ENCODE measurements at places on chromosomes 11 and 22.

- no peak for DNase-seq
These were observed 52.5 kb downstream of the NECTIN1 start for GRCh38 chr11:119676461-119677020.

DNA sequence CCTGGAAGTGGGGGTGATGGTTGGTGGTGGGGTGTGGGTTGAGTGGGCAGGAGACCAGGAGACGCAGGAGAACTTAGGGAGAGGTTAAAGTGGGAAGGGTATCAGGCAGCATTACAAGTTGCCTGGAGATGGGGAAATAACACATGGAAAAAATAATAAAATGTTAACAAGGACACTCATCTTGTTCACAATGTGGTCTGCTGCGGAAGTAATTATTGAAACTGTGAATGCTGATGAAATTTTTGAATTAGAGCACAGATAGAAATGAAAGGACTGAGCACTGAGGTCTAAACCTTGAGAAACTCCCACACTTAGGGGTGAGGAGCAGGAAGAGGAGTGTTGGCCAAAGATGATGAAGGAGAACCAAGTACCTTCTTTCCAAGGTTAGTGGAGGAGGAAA, 346.0 kb upstream of the PLET1 start:
- no peak for DNase-seq

DNA sequence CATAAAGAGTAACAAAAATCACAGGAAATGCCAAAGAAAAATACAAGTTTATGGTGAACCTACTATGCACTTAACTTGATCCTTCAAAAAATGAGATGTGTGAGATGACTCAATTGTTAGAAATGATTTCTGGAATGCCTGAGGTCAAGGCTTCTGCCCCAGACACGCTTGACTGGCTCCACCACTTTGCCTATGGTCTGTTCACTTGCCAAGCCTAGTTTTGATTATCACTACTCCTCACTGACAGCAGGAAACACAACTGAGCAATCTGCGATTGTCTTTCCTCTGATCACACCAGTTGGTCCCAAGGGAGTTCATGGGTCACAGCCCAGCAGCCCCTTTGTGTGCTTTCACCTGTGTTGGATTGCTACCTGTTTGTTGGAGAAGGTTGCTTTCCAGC, 20.6 kb upstream of the PRDM10 start:
- DNase-seq = no peak

DNA sequence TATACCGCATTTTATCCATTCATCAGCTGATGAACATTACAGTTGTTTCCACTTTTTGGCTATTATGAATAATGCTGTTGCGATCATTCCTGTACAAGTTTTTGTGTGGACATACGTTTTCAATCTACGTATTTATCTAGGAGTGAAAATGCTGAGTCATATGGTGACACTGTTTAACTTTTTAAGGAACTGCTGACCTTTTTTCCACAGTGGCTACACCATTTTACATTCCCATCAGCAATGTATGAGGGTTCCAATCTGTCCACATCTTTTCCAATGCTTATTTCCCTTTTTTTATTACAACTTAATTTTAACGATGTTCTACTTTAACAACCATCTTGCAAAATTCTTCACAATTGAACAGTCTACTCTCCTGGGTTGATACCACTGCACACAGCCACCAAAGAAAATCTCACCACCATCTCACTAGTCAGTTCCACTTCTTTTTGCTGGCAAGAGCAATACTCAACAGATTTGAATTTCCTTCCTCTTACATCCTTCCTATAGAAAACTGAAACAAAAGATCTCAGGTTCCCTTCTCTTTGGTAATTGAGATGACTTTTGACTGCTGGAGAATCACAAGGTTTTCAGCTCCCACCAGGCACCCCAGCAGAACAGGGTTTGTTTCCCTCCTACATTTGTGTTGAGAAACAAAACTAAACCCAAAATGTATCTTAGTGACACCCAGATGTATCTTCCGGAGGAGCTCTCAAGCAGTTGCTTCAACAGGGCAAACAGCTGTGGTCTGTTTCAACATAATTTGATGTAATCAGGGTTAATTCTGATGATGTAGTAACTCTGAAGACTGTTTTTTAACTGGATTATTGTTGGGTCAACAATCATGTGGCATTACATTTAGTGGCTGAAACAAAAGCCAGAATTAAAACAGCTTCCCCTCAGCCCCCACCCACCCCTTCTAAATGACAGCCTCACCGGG, 7.0 kb upstream of the GAB2 start:
- no peak for DNase-seq

- no peak for DNase-seq
These were observed 74.1 kb downstream of the PARVB start for GRCh38 chr22:44098021-44098739.

DNA sequence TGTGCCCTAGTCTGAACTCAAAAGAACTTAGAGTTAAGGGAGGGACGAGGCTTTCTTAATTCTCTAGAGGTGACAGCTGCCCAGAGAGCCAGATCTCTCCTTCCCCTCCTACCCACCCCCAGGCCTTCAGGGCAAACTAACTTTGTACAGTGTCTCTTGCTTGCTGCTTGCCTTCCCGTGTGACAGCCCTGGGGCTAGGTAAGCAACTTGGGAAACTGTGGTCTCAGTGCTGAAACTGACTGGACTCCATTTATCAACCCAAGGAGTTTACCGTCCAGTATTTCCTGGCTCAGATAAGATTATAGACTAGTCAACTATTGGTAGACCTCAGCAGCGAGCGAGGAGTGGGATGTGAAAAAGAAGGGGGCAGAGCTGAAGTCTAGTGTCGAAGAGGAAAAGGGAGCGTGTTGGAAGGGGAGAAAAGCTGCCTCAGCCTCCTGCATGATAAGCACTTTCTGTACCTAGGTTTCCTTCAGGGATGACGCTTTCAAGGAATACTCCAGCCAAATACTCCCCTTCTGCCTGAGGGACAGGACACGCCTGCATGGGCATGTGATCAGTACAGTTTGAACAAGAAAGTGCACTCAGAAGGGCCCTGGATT, 43.3 kb upstream of the WEE1 start:
- no peak for DNase-seq

- DNase-seq = no peak
These were observed 3.3 kb downstream of the GDPD5 start for GRCh38 chr11:75522286-75523044.

DNA sequence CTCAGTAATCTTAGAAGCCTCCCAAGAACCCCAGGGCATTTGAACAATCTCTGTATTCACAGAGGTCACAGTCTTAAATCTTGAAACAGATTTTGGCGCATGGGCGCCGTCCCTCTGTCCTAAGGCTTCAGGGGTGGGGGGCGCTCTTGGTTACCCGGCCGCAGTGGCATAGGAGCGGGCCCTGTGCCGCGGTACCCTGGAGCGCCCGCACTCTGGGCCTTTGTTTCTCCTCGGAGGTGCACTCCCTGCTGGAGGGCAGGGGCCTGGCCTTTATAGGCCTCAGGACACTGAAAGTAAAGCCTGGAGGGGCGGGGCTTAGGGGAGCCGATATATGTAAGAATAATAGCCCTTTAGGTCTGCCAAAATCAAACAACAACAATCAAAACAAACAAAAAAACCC, 197.3 kb upstream of the FOLH1 start:
- no peak for DNase-seq

GRCh38 chr22:22374163-22374562, 129.6 kb downstream of the VPREB1 start:
- no peak for DNase-seq

DNA sequence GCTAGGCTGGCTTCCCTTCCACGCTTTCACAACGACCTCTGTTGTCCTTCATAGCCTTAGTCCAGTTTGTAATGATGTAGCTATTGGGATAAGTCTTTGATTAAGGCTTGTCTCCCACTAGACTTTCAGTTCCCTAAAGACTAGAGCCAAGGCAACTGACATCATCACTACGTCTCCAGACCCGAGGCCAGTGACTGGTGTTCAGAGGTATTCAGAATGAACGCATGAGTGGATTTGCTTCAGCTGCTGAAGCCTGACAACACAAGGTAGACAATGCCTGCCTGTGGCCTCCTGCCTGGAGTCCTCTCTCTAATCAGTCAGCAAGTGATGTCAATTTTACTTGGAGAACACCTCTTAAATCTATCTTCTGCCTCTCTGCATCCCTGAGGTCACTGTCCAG, 13.6 kb downstream of the EFCAB6 start:
- no peak for DNase-seq

DNA sequence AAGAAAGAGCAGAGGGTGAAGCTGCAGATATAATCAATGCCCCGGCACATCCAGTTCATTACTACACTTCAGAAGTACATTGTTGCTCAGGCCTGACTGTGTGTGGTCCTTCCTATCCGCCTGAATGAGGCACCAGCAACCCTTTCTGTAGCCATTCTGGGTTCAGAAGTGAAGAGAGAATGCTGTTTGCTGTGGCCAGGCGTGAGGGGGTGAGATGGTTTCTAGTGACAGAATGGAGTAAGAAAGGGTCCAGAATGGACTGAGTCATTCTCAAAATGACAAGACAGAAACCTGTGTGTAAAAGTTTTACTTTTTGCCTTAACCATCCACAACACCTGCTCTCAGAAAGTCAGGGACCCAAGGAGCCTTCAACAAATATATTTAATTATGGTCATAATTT, 334.8 kb downstream of the GUCY1A2 start:
- no peak for DNase-seq

GRCh38 chr11:46122945-46123715, 1.9 kb upstream of the PHF21A start:
- DNase-seq = no peak

DNA sequence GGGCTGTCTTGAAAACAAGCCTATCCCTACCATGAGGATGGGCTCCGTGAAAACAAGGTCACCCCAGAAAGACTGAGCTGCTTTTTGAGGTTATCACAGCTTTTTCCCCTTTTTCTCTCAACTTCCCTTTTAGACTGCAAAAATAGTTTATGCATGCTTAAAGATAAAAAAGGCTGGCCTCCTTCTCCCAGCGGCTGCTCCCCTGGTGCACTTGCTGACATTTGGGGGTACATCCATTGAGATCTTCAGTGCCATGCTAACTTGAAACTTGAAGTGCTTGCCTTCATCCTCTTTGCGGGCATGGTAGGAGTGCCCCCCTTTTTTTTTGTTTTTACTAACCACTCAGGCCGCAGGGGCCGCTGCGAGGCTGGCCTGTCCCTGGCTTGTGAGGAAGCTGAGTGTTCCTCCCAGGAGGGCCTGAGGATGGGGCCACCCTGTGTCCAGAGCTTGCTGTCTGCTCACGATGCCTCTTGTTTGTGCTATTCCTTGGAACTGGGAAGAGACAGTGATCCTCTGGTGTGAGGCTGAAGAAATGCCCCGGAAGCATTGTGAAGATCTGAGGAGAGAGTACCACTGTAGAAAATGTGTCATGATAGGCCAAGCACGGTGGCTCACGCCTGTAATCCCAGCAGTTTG, 2.2 kb downstream of the TANGO2 start:
- DNase-seq = no peak

- no peak for DNase-seq
These were observed 45.7 kb upstream of the CD5 start for GRCh38 chr11:61056571-61056970.

GRCh38 chr11:75583718-75584658, 21.9 kb downstream of the SERPINH1 start:
- no peak for DNase-seq

GRCh38 chr11:117090111-117090706, 8.0 kb downstream of the SIK3 start:
- DNase-seq = no peak

DNA sequence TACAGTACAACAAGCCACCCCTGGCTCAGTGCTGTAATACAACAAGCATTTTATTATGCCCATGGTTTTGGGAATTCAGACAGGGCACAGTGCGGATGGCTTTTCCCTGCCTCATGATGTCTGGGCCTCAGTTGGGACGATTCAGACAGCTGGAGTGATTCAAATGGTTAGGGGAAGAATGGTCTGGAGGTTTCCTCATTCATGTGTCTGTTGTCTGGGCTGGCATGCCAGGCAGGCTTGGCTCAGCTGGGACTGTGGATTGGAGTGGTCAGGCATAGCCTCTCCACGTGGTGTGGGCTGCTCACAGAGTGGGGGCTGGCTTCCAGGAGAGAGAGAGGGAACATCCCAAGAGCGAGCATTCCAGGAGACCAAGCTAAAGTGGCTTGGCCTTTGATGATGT, 164.4 kb downstream of the C11orf91 start:
- DNase-seq = no peak

DNA sequence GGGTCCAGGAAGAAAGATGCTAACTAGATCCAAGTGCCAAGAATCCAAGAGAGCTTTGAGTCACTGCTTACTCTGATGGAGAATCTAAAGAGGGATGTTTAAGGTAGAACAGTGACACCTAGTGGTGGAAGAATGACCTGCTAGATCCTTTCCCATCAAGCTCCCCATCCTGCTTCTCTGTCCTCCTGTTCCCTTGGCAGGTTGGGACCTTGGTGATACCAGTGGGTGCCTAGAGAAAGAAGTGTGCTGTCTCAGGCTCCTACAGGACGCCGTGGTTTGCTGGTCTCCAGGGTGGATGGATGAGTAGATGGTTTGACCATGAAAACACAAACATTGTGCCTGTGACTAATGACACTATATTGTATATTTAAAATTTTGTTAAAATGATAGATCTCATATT, 383.7 kb downstream of the TMEM135 start:
- peak; percentile 54 for DNase-seq

DNA sequence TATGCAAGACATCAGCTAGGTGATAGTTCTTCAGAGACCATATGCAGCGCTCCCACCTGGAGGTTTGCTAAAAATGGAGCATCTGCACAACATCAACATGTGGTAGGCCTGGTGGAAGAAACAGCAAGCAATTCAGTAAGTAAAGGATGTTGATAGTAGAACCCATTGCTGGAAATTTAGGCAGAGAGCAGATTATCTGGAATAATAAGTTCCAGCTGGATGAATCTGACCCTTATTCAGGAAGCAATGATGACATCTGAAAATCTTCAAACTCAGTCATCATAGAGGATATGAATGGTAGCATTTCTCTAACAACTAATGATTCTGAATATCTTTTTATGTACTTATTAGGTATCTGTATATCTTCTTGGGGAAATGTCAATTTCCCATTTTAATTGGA, 225.2 kb upstream of the ANO3 start:
- no peak for DNase-seq

DNA sequence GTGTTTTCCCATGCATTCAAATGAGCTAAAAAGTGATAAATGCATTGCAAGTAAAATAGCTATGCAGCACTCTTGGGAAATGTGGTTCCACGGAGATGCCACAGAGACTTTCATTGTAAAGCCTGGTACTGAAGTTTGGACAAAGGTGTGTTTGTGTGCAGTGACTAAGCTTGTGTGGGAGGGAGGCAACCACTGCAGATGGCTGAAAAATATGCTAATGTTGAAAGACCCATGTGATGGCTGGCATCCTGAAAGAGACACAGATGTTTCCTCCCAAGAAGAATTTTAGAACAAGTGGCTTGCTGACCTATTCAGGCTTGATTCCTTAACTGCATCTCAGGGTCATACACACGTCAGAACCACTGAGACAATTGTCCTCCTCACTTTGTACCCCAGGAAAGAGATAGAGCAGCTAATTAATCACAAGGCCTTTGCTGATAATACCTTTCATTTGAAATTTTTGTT, 73.8 kb downstream of the FAM76B start:
- no peak for DNase-seq

All from NCI-H2107 (cell line).